ENCODE measurements at places on chromosomes 13 and 19. TPM values are rescaled to one million over a fixed set of nuclear protein-coding genes. Genes with fewer than 3 reads are reported as not detected.

DNA sequence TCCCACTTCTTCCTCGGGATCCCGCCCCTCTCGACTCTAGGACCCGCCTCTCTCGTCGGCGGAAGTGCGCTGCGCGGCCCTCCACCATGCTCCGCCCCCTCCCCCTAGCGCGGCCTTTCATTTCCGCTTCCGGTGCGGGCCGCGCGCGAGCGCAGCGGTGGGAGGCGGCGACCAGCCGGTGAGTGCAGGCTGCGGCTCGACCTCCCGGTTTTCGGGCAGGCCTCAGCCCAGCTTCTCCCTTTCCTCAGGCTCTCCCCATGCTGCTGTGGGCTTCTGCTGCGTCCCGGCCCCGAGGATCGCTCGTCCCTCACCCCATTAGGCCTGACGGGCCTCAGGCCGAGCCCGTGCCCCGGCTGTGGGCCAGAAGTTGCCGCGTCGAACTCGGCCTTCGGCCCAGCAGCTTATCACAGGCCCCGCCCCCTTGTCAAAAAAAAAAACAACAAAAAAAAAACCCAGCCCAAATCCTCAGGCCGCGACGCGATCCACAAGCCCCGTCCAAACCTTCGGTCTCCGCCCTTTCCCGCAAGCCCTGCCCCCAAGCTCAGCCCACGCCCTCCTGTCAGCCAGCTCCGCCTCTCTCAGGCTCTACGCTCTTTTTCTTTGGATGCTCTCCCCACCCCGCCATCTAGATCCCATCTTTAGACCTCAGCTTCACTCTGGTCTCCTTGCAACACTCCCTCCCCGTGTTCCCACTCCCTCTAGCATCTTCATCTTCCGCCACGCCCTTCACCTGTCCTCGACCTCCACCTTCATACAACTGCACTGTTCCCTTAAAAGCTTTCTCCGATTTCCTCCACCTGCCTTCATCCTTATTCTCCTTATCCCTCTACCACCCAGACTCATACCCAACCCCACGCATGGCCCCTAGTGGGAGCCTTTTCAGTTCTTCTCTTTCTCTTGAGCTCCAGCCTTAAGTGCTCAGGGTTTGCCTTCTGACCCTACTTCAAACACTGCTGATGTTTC is at the start of gene CLASRP:
Gene CLASRP (plus strand): TSS at position 115 of the 963 bp plus-strand sequence. CDS start 1,168 bp downstream, outside the sequence.
- peak; percentile 85 for DNase-seq

The VSTM2B gene
- total RNA-seq, result not detected

GRCh38 chr13:39149896-39150295 is 111.6 kb downstream of the NHLRC3 start:
- DNase-seq, result no peak

DNA sequence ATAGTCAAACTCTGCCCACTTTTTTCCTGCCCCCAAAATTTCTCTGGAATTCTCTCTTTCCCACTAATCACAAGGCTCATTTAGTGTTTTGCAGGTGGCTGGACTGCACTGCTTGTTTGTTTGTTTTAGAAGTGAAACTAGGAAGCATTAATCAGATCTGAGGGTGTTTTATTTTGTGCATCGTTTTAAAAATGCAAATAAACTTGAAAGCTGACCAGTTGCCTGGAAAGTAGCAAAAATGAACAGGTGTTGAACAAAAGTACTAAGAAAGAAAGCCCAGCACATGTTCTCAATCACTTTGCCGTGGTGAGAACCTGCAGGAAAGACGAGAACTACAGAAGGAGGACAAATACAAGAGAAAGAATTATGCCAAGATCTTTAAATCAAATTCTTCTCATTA is 365.5 kb downstream of the PCDH9 start:
- peak; percentile 30 for DNase-seq

DNA sequence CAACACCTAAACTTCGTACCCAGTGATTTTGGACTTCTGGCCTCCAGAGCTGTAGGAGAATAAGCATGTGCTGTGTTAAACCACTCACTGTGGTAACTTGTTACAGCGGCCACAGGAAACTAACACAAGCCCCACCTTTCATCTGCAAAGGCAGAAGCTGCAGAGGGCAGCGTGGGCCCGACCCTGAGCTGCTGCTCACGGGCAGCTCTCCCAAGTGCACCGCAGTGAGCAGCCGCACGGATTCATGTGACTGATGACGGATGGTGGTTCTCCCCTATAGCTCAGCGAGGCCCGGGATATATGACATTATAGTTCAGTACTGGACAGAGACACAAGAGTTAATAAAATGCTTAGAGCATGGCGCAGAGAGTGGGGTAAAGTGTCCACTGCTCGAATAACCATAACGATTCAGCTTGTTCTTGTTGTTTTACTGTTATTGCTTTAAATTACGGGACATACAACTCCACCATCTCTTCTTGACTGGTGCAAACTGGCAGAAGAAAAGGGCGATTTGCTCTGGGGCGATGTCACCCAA is 21.9 kb downstream of the VRK3 start:
- no peak for DNase-seq

The CLEC17A gene
- not detected for total RNA-seq

DNA sequence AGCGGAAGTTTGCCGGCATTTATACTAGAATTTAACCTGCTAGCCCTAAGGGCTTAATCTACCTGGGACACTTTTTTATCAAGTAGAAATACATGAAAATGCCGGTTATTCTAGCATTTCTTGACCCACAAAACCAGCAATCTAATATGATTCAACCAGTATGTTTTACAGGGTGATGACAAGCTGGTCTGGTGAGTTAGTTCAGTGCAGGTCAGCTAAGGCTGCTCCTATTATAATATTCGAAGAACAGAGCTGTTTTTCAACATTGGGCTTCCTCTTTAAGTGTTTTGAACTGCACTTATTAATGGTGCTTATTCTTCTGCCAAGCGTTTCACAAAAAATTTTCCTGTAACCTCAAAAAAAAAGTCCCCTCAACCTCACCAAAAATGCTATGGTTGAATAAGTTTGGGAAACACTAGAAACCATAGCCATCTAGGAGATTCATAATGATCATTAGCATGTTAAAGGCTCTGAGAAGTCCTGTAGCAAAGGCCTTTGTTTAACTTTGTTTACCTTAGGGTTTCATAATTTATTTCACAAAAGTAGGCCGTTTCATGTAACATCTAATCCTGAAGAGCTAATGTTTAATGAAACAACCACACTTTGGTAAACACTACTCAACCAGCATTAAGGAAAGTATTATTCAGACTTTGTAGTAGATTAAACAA is 526.6 kb downstream of the KLF12 start:
- no peak for DNase-seq

DNA sequence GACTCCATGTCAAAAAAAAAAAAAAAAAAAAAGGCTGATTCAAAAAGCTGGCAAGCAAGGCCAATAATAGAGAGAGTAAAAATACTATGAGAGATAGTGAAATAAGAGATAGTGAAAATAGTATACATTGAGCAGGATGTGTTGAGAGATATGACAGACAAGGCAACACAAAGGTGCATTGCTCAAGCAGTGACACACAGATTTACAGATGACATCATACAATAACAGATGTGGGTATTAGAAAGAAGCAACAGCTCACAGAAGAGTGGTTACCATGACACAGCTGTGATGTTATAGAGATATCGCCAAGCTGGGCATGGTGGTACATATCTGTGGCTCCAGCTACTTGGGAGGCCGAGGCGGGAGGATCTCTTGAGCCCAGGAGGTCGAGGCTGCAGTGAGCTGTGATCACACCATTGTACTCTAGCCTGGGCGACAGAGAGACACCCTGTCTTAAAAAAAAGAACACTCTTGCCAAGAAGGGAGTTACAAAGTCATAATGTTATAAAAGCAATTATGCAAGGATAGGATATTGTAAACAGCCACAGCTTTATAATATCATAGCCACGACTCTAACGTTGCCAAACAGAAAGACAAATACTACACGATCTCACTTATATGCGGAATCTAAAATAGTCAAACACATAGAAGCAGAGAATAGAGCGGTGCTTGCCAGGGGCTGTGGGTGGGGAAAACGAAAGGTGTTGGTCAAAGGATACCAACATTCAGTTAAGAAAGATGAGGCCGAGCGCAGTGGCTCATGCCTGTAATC is 10.3 kb downstream of the TNFSF9 start:
- DNase-seq, result no peak

- no peak for DNase-seq
These were observed 64.3 kb downstream of the ZNF66 start for GRCh38 chr19:20840371-20840770.

DNA sequence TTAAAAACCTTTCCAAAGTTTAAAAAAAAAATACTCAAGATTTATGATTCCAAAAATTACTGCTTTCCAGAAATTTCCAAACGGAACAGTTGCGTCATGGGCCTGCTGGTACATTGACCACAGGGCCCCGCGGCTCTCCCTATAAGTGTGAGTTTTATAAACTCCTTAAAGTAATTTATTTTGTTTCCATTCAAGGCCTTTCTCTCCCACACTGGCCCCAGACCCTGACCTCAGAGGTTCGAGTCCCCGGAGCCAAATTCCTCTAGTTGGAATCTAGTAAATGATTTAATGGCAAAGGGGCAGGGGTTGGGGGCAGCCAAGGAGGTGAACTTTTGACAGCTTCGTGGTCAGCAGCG is 97.5 kb downstream of the INSR start:
- DNase-seq, result no peak

DNA sequence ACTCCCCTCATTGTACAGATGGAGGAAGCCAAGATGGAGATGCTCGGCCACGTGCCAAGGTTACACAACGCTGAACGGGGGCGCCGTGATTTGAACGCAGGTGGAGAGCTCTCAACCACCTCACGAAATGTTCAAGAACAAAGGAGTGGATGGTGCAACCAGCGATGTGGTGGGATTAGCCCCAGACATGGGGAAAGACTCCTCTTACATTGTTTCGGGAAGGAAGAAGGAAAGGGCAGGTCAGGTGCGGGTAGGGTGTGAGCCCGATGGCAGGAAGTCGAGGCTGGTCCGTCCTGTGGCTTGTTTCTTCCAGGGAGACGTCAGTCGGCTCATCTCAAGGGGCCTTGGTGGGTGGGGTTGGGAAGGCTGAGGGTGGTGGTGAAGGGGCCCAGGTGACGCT is 7.1 kb upstream of the KLK14 start:
- DNase-seq, result no peak

The EHD2 gene
- 220 TPM for total RNA-seq

The ANKRD24 gene
- 0.18 TPM for total RNA-seq

DNA sequence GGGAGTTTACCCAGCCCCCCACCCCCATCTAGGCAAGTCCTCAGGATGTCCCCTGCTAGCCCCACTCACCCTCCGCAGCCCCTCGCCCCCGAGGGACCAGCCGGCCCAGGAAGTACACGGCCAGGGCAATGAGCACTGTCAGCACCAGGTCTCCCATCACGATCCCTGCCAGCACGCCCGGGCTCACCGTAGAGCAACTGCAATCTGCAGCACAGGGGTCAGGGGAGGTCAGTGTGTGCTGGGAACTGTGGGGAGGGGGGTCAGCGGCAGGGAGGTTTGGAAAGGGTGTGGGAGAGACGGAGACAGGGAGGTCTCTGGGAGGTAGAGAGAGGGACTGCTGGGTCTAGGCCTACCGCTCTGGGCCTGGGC is 734 bp downstream of the TYROBP start:
- no peak for DNase-seq

- DNase-seq, result no peak
These were observed 15.5 kb downstream of the SERP2 start for GRCh38 chr13:44389060-44389666.

GRCh38 chr19:41753936-41754529 is 1.3 kb upstream of the CEACAM6 start:
- DNase-seq, result peak; percentile 30

The ZNF728 gene
- not detected for total RNA-seq

The LILRB1 gene
- total RNA-seq, result not detected

DNA sequence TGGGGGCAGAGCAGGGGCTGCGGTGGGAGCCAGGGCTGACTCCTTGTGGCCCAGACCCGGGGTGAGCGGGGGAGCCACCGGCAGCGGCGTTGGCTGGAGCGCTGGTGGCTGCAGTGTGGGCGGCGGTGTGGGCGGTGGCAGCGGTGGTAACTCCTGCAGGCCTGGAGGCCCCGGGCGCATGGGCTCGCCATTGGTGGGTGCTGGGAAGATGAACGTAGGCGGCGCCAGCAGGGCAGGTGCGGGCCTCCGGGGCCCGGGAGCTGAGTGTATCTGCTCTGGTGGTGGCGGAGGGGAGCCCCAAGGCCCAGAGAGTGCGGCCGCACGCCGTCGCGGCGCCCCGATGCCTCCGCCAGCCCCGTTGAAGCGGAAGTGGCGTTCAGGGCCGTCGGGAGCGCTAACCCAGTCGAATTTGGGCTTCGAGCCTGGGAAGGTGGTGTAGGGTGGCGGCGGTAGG is 2.0 kb downstream of the GGN start:
- no peak for DNase-seq

Measured in endothelial cell of umbilical vein (primary cell).